ENCODE measurements at places on chromosomes 7 and 10.

- DNase-seq: no peak
These were observed 34.8 kb upstream of the HNRNPH3 start for GRCh38 chr10:68296843-68297663.

GRCh38 chr7:21704359-21704758, 161.5 kb downstream of the DNAH11 start:
- no peak for DNase-seq

DNA sequence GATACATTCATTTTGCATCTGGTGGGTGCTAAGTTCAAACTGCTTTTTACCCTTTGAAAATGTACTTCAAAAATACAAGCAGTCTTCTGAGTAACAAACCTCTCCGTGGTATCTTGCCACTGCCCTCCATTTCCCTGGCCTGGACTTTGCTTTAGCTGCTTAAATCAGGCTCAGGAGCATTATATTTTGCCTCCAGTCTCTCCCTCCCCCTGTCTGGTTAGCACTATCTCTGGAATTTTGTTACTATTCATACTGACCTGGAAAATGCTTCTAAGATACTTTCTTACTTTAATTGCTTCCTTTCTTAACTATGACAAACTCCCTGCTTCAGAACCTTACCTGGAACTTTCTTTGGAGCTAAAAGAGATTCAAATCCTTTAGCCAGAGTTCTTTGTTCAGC, 369.8 kb downstream of the GFRA1 start:
- DNase-seq: no peak

DNA sequence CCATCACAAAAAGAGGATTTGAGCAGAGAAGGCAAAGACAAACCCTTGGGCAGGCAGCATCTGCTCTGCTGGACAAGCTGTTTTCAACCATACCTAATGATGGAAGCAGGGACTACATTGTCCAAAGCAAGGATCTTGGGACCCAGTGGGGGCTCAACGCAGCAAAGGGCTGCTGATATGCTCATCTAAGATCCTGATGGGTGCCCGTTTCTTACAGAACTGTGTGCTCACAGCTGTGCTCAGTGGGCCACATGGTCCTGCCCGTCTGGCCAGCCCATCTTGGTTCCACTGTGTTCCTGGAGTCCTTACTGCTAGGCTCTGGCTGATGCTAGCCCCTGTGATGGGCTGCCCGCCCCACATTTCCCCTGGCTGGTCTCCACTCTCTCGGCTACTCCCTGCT, 36.1 kb downstream of the GPRIN2 start:
- no peak for DNase-seq

DNA sequence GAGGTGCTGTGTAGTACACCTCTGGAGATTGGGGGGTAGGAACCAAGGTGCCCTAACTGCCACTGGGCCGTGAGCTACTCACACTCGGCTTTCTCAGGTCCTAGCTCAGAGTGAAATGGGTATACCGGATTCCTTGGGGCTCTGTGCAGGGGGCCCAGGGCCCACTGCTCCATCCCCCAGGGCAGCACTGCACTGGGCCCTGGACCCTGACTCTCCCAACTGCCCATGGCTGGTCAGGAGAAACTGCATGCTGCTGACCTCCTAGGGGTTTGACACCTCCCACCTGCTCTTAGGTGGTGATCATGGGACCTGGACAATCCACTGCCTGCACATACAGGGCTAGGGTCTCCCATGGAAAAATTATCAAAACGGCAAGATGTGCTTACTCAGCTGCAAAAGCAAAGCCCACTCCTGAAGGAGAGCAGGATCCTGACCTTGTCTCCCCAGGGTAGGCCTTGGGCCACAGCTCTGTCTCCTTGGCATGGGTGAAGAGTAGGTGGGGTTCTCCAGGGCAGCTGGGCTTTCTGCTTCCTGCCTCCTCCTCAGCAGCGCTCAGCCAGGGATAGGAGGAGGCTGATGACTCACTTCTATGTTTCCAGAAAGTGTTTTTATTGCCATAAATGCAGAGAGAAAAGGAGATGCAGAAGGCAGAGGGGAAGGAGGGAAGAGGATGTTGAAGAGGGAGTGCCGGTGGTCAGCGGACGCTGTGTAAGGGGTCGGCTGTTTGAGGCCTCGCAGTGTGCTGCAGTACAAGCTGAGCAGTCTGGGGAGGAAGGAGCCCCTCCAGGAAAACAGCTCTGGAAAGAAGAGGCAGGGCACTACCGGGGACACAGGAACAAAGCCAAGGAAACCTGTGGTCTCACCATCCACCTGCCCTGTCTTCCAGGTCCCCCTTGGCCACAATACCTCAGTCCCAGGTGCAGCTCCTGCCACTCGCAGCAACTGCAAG, 107.8 kb downstream of the ARHGAP22 start:
- no peak for DNase-seq

GRCh38 chr10:29646238-29646902, 11.6 kb upstream of the SVIL start:
- no peak for DNase-seq

- no peak for DNase-seq
These were observed 4.6 kb downstream of the TRIM56 start for GRCh38 chr7:101089876-101090275.

DNA sequence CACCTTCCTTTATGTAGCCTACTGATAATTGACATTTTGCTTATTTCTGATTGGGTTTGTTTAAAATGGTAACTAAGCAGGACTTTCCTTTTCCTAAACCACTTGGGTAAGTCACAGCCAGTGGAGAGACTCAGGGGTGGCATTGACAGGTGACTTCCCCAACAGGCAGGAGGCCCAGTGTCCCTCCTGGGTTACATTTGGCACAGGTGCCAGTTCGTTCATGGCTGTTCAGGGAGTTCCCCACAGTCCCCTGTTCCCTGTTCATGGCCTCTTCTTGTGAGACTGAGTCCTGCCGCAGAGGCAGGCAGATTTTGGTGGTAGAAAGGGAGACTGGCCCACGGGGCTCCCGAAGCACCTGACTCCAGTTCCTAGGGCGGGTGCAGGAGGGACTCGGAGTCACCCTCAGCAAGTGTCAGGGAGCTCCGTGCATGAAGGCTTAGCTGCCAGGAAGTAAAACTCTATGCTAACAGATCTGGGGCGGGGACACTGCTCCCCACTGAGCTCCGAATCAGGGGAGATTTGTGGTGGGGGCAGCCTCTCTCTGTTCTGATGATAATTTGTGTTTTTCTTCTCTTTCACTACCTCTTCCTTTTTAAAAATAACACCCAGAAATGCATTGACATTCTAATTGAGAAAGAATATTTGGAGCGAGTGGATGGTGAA, 84.1 kb downstream of the EZH2 start:
- no peak for DNase-seq

- no peak for DNase-seq
These were observed 119.2 kb upstream of the ANK3 start for GRCh38 chr10:60508831-60509230.

DNA sequence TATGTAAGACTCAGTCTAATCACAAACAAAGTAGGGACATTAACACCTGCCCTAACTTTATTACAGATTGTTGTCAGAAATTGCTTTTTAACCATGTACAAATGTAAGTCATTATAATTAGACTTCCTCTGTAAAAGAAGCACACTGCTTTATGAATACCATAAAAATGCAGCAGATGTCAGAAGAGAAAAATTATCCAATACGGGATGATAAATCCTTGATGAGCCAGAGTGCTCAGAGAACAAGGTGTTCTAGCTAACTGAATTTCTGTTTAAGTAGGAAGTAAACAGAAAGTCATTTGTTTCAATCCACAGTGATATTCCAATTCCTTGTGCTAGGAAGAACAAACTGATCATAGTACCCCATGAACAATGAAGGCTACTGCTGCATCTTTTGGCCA, 54.6 kb upstream of the BMPER start:
- no peak for DNase-seq

DNA sequence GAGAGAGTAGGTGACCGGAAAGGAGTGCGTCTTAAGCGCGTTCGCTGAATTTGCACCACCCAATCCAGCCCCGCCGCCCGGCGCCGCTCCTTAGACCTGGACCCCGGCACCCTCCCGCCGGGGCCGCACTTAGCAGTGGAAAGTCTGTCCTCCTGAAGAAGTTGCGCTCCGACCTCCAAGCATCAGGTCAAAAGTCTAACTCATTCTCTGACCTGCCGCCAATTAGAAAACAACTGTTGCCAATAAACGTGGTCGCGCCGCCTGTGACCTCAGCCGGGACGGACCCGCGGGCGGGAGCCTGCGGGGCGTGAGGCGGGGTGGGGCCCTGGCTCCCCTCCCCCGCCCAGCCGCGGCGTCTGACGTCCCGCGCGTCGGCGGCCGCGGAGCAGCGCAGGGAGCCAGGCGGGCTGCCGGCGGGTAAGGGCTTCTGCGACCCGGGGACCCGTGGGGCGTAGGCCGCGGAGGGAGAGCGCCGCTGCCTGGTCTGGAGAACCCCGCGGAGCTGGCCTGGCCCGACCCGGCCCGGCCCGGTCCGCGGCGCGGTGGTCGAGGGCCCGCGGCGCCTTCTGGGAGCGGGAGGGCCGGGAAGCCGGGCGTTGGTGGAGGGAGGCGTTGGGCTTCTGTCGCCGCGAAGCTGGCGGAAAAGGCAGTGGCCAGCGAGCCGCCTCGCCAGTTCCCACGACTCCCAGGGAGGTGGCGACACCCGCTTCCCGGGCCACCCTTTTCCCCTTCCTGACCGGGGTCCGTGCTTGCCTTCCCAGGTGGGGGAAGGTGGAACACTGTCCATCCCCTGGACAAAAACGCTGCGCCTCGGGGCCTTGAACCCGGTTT, at the start of gene BCAP29:
Gene BCAP29 (plus strand): TSS at position 362 of the 831 bp plus-strand sequence. CDS start 527 bp downstream, outside the sequence.
- DNase-seq: peak; percentile 59

DNA sequence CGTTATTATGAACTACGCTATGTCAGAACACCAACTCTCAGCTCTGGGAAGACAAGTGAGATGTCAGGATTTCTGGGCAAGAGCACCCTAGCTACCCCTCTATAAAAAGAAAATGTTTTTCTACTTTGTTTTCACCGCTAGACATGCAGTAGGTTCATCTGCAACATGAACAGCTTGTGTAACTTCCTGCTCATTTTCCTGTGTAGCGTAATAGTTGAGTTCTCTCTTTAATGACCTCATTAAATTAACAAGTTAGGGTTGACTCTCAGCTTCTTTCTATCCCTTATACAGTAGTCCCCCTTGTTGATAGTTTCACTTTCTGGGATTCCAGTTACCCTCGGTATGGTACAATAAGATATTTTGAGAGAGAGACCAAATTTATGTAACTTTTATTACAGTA, 329.4 kb upstream of the ZNF32 start:
- DNase-seq: no peak

DNA sequence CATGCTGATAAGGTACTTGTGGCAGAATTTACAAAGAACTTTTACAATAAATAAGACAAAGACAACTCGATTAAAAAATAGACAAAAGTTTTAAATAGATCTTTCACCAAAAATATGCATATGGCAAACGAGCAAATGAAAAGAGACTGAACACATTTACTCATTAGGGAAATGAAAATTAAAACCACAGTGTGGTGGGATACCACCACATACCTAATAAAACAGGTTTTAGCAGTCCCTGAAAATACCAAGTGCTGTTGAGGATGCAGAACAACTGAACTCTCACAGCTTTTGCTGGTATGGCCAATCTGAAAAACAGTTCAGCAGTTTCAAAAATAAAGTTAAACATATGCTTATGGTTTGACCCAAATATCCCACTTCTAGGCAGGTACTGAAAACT, 205.4 kb upstream of the ADO start:
- DNase-seq: no peak

DNA sequence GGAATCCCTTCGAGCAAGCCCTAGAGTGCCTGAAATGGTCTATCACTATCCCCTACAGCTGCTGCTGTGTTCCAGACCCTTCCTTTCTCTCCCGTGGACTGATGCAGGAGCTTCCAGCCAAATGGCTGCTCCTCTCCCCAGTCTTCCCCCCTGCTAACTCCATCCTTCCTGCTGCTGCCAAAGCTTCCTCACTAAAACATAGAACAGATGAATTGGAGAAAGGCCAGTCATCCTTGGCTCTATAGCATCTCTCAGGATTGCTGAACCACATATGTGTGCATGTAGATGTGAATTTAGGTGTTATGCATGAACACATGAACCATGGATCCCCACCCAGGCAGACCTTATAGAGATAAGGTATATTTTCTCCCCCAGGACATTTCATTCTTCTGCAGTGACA, 60.7 kb downstream of the GPR26 start:
- DNase-seq: no peak

GRCh38 chr7:88347090-88347489, 40.4 kb upstream of the STEAP4 start:
- DNase-seq: no peak

DNA sequence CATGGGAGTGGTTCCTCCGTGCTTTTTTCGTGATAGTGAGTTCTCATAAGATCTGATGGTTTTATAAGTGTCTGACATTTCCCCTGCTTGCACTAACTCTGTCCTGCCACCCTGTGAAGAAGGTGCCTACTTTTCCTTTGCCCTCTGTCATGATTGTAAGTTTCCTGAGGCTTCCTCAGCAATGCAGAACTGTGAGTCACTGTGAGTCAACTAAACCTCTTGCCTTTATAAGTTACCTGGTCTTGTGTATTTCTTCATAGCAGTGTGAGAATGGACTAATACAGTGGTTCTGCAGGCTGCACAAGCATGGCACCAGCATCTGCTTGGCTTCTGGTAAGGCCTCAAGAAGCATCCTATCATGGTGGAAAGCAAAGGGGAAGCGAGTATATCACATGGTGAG, 1144.6 kb downstream of the SORCS3 start:
- DNase-seq: no peak

GRCh38 chr7:45324683-45325237, 167.2 kb downstream of the RAMP3 start:
- DNase-seq: no peak

DNA sequence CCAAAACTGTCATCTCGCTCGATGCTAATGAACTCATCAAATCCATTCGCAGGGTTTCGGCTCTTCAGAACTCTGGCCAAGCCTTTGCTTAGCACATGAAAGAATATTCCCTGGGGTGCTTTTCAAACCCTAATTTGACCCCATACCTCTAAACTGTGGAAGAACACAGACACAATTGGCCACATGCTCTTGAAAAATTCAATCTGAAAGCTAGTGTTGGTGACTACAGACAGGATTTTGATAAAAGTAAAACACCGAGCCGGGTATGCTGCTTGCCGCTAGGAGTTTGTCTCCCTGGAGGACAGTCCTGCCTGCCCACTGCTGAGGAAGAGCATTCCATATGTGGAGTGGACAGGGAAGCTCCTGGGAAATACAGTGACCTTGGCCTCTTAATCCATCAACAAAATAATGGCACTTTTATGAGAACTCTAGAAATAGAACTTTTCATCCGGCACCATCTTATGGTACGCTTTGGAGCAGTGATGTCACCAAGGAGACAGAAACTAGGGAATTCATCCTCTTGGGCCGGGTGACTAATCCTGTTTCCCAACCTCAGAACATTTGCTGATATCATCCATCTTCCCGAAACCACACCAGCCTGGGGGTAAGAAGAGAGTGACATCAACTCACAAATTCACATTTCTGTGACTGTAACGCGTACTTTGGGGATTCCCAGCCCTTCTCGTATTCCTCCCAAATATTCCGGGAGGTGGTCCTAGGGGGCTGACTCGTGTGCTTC, 34.2 kb downstream of the MTURN start:
- DNase-seq: no peak

- no peak for DNase-seq
These were observed 11.8 kb upstream of the GPNMB start for GRCh38 chr7:23234569-23235296.

DNA sequence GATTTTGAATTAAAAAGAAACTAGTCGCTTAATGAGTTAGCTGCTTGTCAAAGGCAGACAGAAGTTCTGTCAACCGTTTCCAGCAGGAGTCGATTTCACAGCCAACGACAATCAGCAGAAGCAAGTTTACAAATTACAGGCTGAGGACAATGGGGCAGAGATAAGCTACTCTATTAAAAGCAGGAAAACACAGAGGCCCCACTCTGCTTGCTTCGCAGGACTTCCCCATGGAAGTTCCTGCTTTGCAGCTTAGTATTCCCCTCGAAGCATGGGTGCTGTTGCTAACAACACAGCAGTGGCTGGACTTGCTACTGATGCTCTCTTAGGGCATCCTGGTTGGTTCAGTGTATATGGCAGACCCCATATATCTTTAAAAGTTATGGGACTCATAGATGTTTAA, 50.8 kb upstream of the KLF6 start:
- DNase-seq: no peak
